ENCODE measurements at places on chromosomes 1 and 21. TPM values are rescaled to one million over a fixed set of nuclear protein-coding genes. Genes with fewer than 3 reads are reported as not detected.

The SEC22B gene
- 18.2 TPM for total RNA-seq

GRCh38 chr1:226217273-226217672 is 6.2 kb upstream of the MIXL1 start:
- no peaks in the 10 kb centered on the region for H3K27me3 ChIP-seq
- H3K4me3 ChIP-seq: no peak overlapping the region
- H3K27ac ChIP-seq: no peak overlapping the region
- DNase-seq: peak; percentile 53

- peak; percentile 82 for DNase-seq
- no peaks in the 10 kb centered on the region for H3K4me1 ChIP-seq
- no peaks in the 10 kb centered on the region for H3K27me3 ChIP-seq
Observed at GRCh38 chr1:62294261-62294660, 25.0 kb downstream of the KANK4 start.

DNA sequence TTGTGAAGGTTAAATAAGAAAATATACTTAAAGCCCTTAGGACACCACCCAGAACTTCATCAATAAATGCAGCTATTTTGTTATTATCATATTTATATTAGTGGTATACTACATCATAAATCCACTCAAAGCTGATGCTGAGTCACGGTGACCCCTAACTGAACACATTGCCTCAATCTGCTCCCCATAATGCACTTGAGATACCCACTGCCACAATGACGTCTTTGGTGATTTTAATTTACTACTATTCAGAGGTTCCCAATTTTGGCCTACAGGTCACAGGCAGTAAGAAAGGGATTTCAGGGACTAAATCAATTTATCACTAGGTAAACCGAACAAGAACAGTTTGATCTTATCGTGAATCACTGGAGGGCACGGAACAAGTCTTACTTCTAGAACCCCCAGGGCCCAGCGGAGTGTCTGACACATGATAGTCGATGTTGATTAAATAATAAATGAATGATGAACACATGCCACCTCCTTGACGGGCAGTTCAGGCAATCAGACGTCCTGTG is 493 bp upstream of the CHD1L start:
- peaks cover 10% of the 10 kb centered on the region for H3K36me3 ChIP-seq
- H3K4me1 ChIP-seq: no peaks in the 10 kb centered on the region
- H3K4me3 ChIP-seq: peak overlapping the region; percentile 99
- H3K27me3 ChIP-seq: no peaks in the 10 kb centered on the region
- DNase-seq: no peak

The C1QB gene
- total RNA-seq: not detected

GRCh38 chr1:225963735-225964530 is 22.9 kb upstream of the LEFTY2 start:
- H3K36me3 ChIP-seq: no peaks in the 10 kb centered on the region
- H3K27ac ChIP-seq: no peak overlapping the region
- no peak for DNase-seq
- no peaks in the 10 kb centered on the region for H3K27me3 ChIP-seq
- H3K4me1 ChIP-seq: no peaks in the 10 kb centered on the region
- no peak overlapping the region for H3K4me3 ChIP-seq

DNA sequence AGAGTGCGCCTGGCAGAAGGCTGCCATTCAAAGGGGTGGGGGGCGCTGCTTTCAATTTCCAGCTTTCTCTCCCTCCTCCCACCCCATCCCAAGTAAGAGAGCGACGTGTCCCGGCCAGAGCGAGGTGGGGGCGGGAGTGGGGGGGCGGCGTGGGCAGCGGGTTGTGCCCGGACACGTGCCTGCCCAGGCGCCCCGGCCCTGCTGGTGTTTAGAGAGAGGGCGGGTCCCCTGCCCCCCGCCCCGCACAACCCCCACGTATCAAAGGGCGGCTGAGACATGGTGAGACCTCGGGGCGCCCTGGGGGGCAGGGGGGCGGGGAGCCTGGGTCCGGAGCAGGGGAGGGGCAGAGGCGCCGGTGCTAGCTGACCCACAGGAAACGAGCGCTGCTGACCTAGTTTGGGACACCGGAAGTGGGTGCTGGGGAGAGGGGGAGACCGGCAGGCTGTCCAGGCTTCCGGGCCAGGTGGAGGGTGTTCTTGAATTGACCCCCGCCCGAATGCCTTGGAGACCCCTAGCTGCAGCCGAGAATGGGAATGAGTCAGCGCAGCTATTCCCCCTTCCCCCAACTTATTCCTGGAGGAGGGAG is 1.3 kb downstream of the ZBTB7B start:
- peaks cover 9% of the 10 kb centered on the region for H3K4me1 ChIP-seq
- peak overlapping the region; percentile 93 for H3K4me3 ChIP-seq
- no peaks in the 10 kb centered on the region for H3K27me3 ChIP-seq
- no peak overlapping the region for H3K27ac ChIP-seq
- DNase-seq: peak; percentile 81
- no peaks in the 10 kb centered on the region for H3K36me3 ChIP-seq

DNA sequence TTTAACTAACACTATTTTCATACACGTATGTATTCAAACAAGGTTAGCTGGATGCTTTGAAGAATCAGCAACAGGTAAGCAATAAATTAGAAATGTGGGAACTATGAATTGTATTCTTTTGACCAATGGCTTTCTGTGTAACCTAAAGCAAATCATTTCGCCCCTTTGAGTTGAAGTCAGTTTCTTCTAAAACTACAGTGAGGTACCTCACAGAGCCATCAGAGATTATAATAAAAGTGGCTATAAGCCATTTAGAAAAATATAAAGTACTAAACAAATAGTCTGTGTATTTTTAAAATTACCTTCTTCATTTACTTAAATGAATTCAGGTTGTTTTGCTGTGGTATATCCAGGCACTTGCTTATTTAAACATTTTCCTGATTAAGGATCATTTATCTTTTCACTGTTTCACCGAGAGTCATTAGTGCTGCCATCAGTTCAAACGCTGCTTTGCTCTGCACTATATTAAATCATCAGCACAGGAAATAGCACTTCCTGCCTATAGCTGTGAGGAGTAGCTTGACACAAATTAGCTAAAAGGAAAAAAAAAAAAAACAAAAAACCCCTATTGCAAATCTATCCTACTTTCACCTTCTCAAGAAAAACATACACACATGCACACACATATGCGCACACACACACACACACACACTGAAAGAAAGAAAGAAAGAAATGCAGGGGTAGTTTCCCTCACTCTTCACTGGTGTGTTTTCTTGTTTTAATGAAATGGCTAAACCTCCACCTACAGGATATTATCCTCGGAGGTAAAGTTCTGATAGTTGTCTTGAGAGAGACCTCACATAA is 39.8 kb upstream of the C1orf105 start:
- no peak overlapping the region for H3K4me3 ChIP-seq
- no peaks in the 10 kb centered on the region for H3K27me3 ChIP-seq
- no peak overlapping the region for H3K27ac ChIP-seq
- DNase-seq: no peak
- no peaks in the 10 kb centered on the region for H3K36me3 ChIP-seq

DNA sequence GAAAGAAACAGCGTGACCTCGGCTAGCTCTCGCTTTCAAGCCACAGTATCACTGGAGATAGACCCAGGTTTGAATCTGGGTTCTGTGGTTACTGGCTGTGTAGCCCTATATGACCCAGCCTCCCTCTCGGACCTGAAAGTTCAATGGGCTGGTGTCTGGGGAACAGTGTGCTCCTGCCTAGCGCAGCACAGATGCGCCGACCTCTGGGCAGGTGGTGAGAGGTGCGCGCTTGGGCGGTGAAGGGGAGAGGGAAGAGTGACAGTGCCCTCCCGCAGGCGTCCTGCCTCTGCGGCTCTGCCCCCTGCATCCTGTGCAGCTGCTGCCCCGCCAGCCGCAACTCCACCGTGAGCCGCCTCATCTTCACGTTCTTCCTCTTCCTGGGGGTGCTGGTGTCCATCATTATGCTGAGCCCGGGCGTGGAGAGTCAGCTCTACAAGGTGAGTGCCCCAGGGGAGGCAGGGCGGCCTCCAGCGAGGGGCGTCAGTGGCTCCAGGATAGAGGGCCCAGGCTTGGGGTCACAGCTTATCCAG is 10.5 kb downstream of the SERINC2 start:
- H3K4me1 ChIP-seq: no peaks in the 10 kb centered on the region
- H3K27me3 ChIP-seq: no peaks in the 10 kb centered on the region
- DNase-seq: no peak
- no peaks in the 10 kb centered on the region for H3K36me3 ChIP-seq
- H3K4me3 ChIP-seq: no peak overlapping the region

The CFHR3 gene
- not detected for total RNA-seq

The TMCO2 gene
- not detected for total RNA-seq

DNA sequence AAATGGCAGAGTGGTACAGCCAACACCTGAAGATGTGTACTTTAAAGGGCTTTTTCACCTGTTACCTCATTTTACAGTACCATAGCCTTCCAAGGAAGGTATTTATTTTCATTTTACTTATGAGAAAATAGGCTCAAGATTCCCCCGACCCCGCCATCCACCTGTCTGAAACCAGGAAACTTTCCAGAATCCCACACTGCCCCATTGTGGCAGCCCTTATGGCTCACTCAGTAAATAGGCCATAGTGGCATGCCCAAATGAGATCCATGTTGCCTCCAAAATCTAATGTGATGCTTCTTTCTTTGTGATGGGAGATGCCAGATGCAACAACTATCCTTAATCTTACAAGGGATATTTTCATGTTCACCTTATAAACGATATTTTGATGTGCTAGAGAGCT is 97.8 kb downstream of the EBNA1BP2 start:
- H3K27ac ChIP-seq: no peak overlapping the region
- no peaks in the 10 kb centered on the region for H3K27me3 ChIP-seq
- H3K36me3 ChIP-seq: no peaks in the 10 kb centered on the region
- H3K4me1 ChIP-seq: no peaks in the 10 kb centered on the region

- no peak for DNase-seq
- no peaks in the 10 kb centered on the region for H3K27me3 ChIP-seq
- peak overlapping the region; percentile 96 for H3K4me3 ChIP-seq
- H3K27ac ChIP-seq: peak overlapping the region; percentile 95
- peaks cover 5% of the 10 kb centered on the region for H3K36me3 ChIP-seq
Observed at GRCh38 chr1:33257772-33258712, 1.8 kb downstream of the ZNF362 start.

The SLAMF1 gene
- not detected for total RNA-seq

DNA sequence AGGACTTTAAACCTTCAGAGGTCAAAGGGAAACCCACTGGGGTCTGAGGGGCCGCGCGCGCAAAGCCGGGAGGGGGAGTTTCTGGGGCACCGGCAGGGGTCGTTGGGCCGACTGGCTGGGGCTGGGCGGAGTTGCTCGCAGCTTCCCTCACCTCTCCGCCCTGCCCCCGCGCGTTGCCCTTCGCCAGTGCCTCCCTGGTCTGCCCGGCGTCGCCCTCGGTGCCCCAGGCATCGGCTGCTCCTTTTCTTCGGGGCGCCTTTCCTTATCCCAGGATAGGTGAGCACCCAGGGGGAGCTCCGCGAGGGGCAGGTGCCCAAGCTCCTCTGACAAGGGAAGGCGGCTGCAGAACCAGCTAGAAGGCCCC is 390 bp upstream of the NGF start:
- no peaks in the 10 kb centered on the region for H3K4me1 ChIP-seq
- no peaks in the 10 kb centered on the region for H3K36me3 ChIP-seq
- DNase-seq: peak; percentile 88
- peaks cover 75% of the 10 kb centered on the region for H3K27me3 ChIP-seq

- no peaks in the 10 kb centered on the region for H3K4me1 ChIP-seq
- no peak for DNase-seq
- H3K4me3 ChIP-seq: no peak overlapping the region
- no peak overlapping the region for H3K27ac ChIP-seq
- H3K27me3 ChIP-seq: no peaks in the 10 kb centered on the region
Observed at GRCh38 chr21:27149034-27149433, 182.1 kb upstream of the ADAMTS5 start.

DNA sequence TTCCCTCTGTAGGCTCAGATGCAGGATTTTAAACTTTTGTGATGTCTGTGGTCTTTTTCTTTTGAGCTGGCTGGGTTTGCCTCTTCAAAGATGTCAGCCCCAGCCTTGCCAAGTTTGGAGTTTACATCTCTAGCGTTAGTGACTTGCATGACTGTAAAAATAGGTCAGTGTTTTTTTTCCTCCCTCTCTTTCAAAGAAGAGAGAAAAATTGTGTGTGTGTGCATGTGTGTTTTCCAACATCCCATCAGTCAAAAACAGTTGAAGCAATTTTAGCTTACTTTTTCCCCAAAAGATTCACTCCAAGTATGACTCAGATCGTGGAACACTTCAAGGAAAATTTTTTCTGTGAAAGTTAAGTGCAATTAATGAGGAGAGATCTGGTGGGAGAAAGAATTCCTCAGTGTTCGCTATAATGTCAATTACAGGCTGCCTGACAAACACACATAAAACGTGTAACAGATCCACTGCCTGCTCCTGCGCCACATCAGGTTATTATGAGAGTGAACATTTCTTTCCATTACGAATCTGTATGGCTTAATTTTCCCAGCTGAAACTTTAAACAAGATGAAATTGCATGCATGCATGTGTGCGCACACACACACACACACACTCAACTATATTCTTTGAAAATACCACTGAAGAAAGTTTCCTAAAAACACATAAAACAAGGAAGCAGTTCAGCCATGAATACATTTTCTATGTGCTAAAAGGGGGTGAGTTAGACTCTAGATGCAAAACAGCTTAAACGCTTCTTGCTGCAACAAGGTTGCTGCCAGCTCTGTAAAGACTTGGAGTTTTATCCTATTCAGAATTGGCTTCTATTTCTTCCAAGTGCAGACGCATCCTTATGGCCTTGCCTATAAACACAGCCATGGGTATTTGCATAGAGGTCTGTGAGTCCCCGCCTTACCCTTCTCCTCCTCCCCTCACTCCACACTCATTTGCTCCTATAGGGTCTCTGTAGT is 55.5 kb downstream of the TLR5 start:
- H3K4me1 ChIP-seq: peaks cover 19% of the 10 kb centered on the region
- no peak for DNase-seq
- peaks cover 7% of the 10 kb centered on the region for H3K36me3 ChIP-seq
- H3K4me3 ChIP-seq: no peak overlapping the region

The NHLH1 gene
- total RNA-seq: not detected

DNA sequence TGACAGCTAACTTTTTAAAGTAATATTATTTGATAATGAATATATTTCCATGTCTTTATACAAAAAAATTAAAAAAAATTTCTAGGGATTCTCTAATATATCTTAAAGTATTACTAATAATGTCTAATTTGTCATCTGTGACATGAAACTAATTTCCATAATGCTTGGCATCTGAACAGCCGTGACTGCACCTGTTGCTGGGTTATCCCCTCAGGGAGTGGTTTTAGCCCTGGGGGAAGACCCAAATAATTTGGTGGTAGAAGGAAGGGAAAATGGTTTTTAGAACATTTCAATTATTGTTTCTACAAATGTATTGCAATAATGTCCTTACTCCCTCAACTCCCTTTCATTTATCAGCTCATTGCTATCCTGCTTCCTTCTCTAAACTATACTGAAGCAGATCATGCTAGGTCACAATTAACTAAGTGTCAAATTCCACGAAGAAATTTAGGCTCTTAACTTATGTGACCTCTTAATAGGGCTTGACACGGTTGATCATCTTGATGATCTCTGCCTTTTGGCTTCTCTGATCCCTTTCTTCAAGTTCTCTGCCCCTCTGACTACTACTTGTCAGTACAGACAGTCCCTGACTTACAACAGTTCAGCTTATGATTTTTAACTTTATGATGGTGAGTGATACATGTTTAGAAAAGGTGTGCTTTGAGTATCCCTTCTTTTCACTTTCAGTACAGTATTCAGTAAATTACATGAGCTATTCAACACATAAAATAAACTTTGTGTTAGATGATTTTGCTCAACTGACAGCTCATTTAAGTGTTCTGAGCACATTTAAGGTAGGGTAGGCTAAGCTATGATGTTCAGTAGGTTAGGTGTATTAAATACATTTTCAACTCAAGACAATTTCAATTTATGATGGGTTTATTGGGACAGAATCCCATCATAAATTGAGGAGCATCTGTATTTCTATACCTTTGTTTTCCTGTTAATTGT is 26.4 kb upstream of the DPH5 start:
- H3K27ac ChIP-seq: no peak overlapping the region
- H3K27me3 ChIP-seq: peaks cover 31% of the 10 kb centered on the region
- H3K4me3 ChIP-seq: peak overlapping the region; percentile 47
- DNase-seq: no peak

- no peak overlapping the region for H3K4me3 ChIP-seq
- peaks cover 2% of the 10 kb centered on the region for H3K27me3 ChIP-seq
- no peaks in the 10 kb centered on the region for H3K4me1 ChIP-seq
Observed at GRCh38 chr1:28577052-28577678, 14.9 kb upstream of the RAB42 start.

Data from endodermal cell (in vitro differentiated cells).